ENCODE measurements at places on chromosomes 5 and 9. TPM values are rescaled to one million over a fixed set of nuclear protein-coding genes. Genes with fewer than 3 reads are reported as not detected.

Gene LCN1
- total RNA-seq: 0.60 TPM

Gene PRLR
- total RNA-seq: not detected

Gene TAF1L
- not detected for total RNA-seq

Gene CSF1R
- total RNA-seq: 0.62 TPM

Gene ERP44
- total RNA-seq: 16.6 TPM

Gene MXD3
- 8.4 TPM for total RNA-seq

Gene CDC20B
- not detected for total RNA-seq

Gene FST
- 4.9 TPM for total RNA-seq

Gene SPATA6L
- 0.46 TPM for total RNA-seq

Gene SAP30L
- 33.8 TPM for total RNA-seq

Gene GMCL2
- not detected for total RNA-seq

Gene WHRN
- 14.9 TPM for total RNA-seq

Gene PDLIM4
- 59.2 TPM for total RNA-seq

Gene TMEM171
- 3.6 TPM for total RNA-seq

Gene BSPRY
- total RNA-seq: not detected

Gene PPP2R2B
- total RNA-seq: 0.35 TPM

DNA sequence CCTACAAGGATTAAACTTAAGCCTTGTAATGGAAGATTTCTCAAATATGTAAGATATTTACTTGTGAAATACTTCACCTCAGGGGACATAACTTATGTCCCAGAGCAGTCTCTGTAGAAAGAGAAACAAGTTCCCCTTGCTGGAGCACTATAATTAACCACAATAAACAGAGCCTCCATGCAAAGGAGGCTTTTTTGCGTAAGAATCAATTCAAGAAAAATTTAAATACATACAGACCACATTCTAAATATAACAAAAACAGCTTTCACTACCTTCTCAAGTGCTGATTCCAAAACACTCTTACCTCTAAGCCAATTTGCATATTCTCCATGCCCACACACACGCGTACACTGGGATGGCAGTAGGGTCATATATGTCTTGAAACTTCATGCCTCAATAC, 30.7 kb upstream of the CCNB1 start:
- DNase-seq: no peak

DNA sequence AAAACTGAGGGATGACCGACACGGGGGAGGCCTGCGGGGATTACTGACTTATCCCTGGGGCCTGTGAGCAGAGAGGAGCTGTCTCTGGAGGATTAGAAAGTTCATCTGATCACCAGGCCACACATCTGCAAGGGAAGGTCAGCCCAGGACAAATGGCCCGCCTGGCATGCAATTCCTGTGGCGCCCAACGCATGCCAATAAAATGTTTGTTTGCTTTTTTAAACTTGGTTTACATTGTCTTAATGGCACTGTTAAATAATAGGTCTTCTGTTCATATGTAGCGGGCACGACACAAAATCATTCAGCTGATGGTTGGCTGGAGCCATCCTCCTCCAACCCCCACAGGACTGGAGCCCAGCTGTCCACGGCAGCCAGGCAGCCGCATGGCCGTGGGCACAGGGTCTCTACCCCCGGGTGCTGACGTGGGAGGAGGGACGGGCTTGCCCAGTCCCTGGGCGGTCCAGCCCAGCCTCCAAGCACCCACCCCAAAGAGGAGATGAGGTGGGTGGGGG, 41.0 kb upstream of the SLC12A7 start:
- no peak for DNase-seq

GRCh38 chr5:133714161-133714915, 102.0 kb upstream of the FSTL4 start:
- DNase-seq: no peak

GRCh38 chr5:172420235-172420939, 33.9 kb downstream of the SH3PXD2B start:
- DNase-seq: no peak

DNA sequence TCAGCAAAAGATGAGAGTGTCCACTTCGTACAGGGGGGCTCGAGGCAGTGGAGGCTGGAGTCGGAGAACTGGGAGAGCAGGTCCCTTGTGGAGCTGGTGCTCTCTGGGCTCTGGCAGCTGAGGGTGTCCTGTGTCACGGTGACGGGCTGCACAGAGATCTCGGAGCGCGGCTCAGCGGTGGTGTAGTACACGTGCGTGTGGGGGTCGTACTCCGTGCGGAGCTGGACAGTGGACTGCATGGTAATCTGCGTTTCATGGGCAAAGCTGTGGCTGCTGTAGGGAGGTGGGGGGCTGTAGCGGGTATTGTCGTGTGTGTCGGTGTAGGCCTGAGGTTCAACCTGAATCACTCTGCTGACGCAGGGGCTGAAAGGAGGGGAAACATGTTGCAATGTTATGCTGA, 48.0 kb downstream of the PTCH1 start:
- DNase-seq: no peak

GRCh38 chr5:108459769-108460168, 77.9 kb upstream of the FBXL17 start:
- DNase-seq: no peak

DNA sequence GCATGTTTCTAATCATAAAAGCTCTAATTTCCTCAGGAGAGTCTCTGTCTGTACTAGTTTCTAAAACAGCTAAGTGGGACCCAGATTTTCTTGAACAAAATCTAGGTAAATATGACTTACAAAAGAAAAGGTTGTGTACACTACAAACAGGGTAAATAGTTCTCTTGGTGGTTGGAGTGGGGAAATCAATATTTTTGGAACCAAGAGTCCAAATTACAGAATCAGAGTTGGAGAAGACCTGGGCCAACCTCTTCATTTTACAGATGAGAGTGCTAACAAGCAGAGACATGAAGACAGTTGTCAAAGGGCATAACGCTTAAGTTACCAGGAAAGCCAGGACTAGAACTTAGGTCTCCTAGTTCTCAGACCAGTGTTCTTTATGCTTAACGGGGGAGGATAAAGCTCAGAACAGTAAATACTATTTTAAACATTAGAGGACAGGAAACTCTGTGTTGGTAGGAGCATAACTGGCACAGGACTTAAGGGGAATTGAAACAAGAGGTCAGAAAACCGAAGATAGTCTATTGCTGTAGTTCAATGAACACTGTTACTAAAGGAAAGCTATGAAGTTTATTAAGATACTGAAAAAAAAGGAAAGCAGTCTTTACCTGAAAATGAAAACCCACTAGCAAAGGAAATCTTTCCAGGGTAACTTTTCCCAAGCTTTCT, 9.3 kb upstream of the GOLGA1 start:
- DNase-seq: no peak

GRCh38 chr5:173733831-173734501, 117.5 kb upstream of the BOD1 start:
- no peak for DNase-seq

GRCh38 chr5:132115375-132115774, 41.8 kb downstream of the CSF2 start:
- DNase-seq: no peak

GRCh38 chr5:18314192-18314778, 680.0 kb downstream of the TAF11L14 start:
- no peak for DNase-seq

DNA sequence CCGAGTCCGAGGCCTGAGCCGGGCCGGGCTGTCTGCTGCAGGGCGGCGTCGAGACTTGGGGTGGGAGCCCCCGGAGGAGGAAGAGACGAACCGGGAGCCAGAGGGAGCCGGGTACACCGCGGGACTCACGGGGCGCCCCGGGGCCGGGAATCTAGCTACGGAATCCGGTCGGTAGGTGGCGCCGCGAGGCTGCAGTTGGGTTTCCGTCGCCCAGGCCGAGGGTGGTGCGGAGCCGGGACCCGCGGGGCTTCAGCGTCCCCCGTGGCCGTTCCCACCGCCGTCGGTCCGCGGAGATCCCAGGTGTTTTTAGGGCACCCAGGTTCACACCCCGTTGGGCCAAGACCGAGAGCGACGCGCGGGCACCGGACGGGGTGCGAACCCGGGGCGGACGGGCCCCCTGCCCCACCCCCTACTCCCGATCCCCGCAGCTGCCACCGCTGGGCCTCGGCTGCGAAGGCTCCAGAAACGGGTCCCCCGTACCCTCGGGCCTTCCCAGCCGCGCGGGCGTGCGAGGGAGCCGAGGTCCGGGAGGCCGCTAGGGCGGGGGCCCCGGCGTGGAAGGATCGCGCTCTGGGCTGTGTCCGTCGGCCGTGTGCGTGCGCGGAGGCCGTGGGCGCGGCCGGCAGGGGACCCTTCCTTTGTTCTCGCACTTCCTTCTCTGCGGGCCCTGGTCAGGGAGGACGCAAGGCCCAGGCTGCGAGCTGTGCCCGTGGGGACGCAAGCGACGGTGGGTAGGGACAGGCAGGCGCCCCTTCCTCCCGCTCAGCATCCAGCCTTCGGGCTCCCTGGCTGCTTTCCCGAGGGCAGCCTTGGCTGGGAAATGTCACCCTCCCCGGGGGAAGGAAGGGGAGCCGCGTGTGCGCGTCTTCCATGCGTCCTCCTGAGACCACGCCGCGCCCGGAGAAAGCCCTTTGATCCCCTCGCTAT, 146.6 kb downstream of the GAPVD1 start:
- DNase-seq: no peak

DNA sequence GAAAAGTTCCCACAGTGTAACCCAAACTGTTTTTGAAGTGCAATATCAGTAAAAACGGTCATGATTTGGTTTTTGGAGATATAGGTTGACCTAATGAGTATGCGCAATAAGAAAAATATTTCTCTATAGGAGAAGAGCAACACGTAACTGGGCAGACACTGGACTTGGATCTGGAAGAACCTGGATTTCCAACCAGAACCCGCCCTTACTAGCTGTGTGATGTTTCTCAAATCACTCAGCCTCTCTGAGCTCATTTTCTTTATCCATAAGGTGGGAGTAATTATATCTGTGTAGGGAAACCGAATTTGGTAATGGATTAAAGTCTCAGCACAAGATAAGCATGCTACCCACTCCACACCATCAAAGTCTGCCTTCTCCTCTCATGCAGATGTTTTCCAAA, 169.1 kb downstream of the COL23A1 start:
- no peak for DNase-seq

GRCh38 chr5:104171958-104172690, 609.5 kb upstream of the NUDT12 start:
- no peak for DNase-seq

DNA sequence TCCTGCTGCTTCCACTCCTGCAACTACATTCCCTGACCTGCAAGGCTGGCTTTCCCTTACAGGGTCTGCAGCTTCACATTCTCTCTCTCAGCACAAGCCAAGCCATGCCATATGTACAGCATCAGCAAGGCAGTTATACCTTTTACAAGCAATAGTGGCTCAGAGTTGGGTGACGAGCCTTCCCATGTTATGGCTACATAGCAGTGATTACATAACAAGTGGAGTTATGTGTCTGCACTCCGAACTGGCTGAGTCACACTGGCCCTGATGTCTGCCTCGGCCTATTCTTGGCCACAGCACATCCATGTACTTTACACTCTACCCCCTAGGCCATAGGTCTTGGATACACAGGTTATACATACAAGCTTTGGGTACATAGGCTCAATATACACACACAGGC, 52.0 kb upstream of the SNCAIP start:
- DNase-seq: no peak

- no peak for DNase-seq
Measured at GRCh38 chr9:35938474-35939356, 19.2 kb downstream of the OR2S2 start.

GRCh38 chr5:2239201-2239910, 356.6 kb upstream of the IRX4 start:
- no peak for DNase-seq

DNA sequence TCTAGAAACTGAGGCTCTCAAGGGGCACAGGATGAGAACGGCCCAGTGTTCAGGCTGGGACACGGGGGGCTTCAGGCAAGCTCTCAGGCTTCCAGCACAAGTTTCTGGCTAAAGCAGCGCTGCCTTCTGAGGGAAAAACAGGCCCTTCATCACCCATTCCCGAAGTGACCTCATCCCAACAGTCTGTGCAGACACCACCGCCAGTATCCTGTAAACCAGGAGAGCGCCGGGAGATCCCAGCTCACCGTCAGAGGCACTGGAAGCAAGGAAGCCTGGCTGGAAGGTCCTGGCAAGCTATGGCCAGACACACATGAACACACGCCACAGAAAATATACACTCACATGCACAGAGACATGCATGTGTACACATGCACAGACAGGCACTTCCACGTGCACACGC, 8.8 kb downstream of the SLC12A7 start:
- DNase-seq: no peak

- DNase-seq: no peak
Measured at GRCh38 chr5:72137826-72138409, 30.6 kb downstream of the MAP1B start.

DNA sequence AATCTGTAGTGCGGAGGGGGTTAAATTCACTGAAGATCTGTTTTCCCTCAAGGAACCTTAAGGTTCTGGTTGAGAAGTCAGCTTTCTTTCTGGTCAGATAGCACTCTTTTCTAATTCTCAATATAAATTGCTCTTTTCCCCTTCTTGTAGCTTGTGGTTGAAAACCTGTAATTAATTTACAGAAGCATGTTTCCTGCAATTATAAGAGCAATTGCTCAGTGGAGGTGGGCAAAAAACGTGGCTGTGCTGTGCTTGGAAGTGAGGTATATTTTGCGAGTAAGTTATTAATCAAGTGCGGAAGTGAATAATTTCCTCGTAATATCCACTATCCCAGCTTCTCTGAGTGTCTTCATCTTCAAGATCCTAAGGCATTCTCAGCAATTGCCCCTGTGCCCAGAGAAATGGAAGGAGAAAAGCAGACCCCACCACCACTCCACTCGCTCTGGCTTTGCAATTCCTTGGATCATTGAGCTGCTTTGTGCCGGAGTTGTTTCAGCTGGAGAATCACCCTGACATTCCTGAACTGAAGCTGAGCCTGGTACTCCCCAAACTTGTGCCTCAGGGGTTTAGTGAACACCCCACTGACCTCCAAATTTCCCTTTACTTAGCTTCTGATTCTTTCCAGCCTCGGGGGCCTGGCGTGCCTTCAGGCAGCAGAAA, 140.6 kb downstream of the LRRC70 start:
- DNase-seq: no peak

DNA sequence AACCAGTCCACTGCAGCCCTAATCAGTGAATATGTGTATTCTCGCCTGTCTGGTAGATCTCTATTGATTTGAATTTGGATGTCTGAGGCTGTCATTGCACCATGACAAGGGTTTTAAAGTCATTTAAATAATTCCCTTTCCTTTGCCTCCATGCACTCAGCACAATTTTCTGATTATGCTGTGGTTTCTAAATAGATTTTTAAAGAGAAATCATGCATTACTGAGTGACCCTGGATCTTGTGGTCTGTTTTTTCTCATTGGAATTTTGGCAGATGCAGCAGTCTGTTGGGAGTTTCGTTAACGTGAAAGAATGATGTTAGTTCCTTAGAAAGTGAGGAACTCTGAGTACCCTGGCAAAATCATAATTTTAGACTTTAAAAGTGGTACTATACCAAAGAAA, 396.0 kb downstream of the LRRC70 start:
- no peak for DNase-seq

Measured in chondrocyte (in vitro differentiated cells).